ENCODE measurements at places on chromosomes 12 and 14.

- DNase-seq = no peak
Measured at GRCh38 chr12:39499296-39499695, 56.4 kb upstream of the KIF21A start.

- no peak for DNase-seq
Measured at GRCh38 chr12:5537771-5538170, 105.9 kb downstream of the NTF3 start.

GRCh38 chr14:21475767-21476522 is 814 bp downstream of the RAB2B start:
- DNase-seq = no peak

- DNase-seq = no peak
Measured at GRCh38 chr14:73223049-73223448, 14.3 kb upstream of the PAPLN start.

GRCh38 chr12:113472191-113473121 is 785 bp upstream of the LHX5 start:
- no peak for DNase-seq

GRCh38 chr12:113290506-113290905 is 44.4 kb downstream of the SLC8B1 start:
- DNase-seq = no peak

DNA sequence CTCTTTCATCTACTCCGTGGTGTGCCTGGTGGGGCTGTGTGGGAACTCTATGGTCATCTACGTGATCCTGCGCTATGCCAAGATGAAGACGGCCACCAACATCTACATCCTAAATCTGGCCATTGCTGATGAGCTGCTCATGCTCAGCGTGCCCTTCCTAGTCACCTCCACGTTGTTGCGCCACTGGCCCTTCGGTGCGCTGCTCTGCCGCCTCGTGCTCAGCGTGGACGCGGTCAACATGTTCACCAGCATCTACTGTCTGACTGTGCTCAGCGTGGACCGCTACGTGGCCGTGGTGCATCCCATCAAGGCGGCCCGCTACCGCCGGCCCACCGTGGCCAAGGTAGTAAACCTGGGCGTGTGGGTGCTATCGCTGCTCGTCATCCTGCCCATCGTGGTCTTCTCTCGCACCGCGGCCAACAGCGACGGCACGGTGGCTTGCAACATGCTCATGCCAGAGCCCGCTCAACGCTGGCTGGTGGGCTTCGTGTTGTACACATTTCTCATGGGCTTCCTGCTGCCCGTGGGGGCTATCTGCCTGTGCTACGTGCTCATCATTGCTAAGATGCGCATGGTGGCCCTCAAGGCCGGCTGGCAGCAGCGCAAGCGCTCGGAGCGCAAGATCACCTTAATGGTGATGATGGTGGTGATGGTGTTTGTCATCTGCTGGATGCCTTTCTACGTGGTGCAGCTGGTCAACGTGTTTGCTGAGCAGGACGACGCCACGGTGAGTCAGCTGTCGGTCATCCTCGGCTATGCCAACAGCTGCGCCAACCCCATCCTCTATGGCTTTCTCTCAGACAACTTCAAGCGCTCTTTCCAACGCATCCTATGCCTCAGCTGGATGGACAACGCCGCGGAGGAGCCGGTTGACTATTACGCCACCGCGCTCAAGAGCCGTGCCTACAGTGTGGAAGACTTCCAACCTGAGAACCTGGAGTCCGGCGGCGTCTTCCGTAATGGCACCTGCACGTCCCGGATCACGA is 2.2 kb downstream of the SSTR1 start:
- no peak for DNase-seq
